Femur (tissue), 1 donor: ENCODE measurements at places on chromosomes 11 and 22.

- no peak for DNase-seq
These were observed 719.1 kb upstream of the ANO3 start for GRCh38 chr11:25612806-25613205.

DNA sequence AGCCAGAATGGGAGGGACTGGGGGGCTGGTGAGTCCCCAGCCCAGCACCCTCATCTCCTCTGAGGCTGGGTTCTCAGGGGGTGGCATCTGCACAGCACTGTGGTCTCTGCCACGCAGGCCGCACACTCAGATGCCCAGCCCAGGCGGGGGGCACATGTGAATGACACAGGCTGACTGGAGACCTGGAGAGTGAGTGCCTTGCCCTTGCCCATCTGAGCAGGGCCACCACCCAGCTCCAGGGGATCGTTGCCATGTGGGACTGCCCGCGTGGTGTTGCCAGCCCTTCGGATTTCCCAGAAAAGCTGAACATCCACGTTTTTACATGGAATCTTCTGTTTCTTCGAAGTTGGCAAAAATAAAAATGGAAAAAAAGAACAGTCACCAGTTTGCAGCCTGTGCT is 18.9 kb downstream of the PRDM11 start:
- no peak for DNase-seq

DNA sequence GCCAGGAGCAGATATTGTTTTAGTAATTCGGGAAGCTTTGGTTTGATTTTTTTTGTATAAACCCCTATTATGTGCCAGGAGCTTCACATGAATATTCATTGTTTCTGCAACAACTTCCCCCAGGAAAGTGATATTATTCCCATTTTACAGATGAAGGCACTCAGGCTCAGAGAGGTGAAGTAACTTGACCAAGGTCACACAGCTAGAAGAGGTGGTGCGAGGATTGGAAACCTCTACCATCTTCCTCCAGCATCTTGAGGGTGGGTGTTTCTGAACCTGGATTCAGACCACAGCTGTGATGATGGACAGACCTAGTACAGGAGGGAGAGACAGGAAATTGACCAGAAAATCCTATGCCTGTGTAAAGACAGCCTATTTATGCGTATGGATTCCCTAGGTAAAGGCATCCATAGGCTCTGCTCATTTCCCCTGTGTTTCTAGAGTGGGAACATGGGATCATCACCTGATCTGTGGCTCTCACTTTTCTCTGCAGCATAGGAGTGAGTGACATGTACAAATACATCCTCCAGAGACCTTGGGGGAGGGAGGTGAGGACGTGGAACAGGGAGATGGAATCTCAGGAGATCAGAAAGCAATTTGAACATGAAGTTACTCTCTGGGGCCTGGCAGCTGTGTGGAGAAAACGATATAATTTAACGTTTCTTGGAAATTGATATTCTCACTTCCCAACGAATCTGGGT is 81.4 kb downstream of the TSPAN18 start:
- DNase-seq, result no peak

DNA sequence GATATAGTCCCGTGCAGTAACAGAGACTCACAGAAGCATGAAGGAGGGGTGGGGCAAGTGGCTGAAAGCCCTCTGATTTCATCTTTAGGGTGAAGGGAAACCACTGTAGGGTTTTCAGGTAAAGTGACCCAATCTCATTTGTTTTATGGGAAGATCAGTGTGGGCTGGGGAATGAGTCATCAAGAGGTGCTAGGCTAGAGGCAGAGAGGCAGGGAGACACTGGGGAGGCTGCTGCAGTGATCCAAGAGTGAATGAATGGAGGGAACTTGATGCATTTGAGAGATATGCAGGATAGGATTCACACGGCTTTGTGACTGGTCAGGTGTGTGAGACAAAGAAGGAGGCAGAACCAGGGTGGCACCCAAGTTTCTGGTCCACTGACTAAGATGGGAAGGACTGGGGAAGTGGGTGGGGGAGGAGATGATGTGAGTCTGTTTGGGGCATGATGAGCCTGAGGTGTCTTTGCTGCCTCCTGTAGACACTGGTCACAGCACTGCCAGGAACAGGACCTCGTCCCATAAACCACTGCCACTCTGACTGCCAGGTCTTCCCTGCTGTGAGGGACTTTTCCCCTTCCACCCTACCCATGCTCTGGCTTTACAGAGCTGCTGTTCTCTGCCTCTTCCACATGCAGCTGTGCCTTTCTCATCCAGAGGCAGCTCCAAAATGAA is 239.0 kb downstream of the TENM4 start:
- DNase-seq, result no peak

DNA sequence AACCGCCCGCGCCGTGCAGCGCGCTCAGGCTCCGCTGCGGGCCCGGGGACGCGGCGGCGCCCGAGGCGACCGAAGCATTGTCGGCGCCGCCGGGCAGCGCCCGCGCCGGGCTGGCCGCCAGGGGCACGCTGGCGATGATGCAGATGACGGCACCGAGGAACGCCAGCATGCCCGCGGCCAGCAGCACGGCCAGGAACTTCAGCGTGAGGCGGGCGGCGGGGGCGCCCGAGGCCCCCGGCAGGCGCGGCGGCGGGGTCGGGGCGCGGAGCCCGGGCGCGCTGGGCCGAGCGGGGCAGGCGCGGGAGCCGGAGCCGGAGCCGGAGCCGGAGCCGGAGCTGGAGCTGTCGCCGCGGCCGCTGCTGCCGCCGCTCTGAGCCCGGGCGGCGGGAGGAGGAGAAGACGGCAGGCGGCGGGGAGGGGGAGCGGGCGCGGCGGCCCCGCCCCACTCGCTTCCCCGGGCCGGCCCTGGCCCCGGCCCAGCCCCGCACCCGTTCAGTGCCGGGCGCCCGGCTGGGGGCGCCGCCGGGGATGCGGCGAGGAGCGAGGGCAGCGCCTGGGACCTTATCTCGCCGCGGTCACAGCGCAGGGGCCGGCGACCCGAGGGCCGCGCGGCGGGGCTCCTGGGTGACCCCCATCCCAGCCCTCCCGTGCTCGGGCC is at the start of gene NPTXR:
Gene NPTXR (minus strand): TSS at position 372 of the 658 bp plus-strand sequence.
- DNase-seq, result peak; percentile 72

- no peak for DNase-seq
These were observed 7.8 kb upstream of the TMPRSS13 start for GRCh38 chr11:117936973-117937372.

- no peak for DNase-seq
These were observed 71.1 kb downstream of the TTC28 start for GRCh38 chr22:28608546-28608945.

- DNase-seq, result no peak
These were observed 45.7 kb upstream of the TP53AIP1 start for GRCh38 chr11:128988242-128988970.

DNA sequence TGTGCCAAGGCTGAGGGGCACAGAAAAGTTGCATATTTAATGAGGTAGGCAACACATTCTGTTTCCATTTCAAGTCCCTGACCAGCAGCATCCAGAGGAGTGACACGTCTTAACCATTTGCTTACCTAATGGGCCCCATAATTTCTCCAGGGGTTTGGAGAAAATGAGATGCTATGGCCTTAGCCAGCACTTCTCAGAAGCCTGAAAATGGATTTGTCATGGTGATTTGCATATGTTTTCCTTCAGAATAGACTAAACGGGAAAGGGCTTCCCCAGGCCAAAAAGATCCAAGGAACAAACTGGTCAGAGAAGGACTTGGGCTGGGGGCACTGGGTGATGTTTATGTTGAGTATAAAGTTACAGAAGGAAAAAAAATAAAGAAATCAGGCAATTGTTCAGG is 16.7 kb downstream of the CSRP3 start:
- no peak for DNase-seq

DNA sequence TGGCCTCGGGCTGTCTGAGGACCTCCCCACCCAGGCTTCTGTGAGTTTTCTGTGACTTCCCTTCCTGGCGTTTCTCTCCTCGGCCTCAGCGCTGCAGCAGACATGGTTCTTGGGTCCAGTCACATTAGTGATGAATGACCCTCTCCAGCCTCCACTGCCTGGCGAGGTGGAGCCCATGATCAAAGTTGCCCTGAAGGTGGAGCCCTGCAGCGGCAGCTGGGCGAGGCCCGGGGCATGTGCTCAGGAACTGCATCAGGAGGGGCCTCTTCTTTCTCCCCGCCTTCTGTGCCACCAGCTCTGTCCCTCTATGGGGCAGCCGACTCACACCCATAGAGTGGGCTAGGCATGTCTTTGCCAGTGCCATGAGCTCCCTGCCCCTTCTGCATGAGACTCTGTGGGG is 1079.7 kb downstream of the TBC1D22A start:
- no peak for DNase-seq

GRCh38 chr11:64809781-64810241 is 540 bp downstream of the MEN1 start:
- DNase-seq, result no peak

- peak; percentile 85 for DNase-seq
These were observed 599 bp downstream of the NPTXR start for GRCh38 chr22:38843201-38843656.

GRCh38 chr11:57143459-57143858 is 38.3 kb upstream of the LRRC55 start:
- no peak for DNase-seq

GRCh38 chr22:20434773-20435172 is 2.9 kb downstream of the SCARF2 start:
- no peak for DNase-seq

GRCh38 chr11:64632654-64633053 is 41.6 kb downstream of the SLC22A12 start:
- no peak for DNase-seq

- no peak for DNase-seq
These were observed 2.3 kb upstream of the APOA4 start for GRCh38 chr11:116825434-116825833.

DNA sequence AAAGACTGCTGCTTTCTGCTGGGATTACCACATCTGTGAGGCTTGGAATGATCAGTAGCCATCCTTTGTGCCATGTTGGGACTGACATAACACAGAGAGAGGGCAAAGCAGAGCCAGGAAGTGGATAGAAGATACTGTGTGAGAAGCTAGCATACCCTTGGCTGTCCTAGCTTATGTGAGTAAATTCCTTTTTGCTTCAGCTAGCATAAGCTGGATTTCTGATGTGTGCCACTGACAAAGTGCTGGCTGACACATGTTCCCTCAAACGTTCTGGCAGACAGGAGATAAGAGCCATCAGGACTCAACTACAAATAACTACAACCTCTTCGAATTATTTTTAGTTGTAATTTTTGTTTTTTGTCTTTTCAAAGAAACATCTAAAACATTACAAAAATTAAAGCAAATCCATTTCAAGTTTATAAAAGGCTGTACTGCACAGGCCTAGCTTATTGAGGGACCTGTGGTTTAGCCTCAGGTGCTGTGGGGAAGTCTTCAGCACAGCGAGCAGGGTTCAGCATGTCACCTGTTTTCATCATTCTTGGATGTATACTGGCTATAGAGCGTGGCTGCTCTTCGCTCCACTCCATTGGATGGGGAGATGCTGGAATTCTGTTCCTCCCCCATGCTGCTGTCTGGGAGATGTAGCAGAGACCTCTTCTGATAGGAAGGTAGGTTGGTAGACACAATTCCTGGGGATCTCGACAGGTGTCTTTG is 120.9 kb downstream of the SWAP70 start:
- no peak for DNase-seq

DNA sequence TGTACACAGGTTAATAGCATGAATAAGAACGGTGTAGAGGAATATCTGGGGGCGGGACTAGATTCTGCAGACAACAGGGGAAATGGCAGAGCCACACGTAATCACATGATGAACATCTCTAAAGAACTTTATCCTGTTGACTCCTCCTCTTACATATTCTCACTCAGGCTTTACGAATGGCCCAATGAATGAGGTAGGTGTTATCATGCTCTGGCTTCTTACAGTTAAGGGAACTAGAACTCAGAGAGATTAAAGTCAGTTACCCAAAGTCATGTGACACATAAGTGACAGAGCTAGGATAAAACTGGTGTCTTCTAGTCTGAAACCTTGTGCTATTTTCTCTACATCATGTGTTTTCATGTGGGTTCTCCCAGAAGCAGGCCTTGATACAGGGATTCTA is 49.0 kb upstream of the BMAL1 start:
- no peak for DNase-seq

DNA sequence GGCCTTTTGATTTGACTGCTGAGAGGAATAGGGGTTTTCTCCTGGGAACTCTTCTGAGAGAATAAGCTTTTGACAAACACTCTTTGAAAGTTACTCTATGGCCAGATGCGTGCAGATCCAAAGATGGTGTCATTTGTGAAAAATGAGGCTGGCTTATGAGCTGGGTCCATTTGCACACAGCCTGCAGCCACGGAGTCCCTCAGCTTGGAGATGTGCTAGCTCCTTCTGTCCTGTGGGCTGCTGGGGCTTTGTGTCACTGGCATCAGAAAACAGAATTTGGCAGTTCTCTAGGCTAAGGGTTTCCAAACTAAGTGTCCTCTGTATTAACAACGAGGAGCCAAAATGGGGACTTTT is 702.4 kb downstream of the NTM start:
- DNase-seq, result no peak

GRCh38 chr11:117282956-117283355 is 8.2 kb upstream of the BACE1-AS start:
- DNase-seq, result no peak

DNA sequence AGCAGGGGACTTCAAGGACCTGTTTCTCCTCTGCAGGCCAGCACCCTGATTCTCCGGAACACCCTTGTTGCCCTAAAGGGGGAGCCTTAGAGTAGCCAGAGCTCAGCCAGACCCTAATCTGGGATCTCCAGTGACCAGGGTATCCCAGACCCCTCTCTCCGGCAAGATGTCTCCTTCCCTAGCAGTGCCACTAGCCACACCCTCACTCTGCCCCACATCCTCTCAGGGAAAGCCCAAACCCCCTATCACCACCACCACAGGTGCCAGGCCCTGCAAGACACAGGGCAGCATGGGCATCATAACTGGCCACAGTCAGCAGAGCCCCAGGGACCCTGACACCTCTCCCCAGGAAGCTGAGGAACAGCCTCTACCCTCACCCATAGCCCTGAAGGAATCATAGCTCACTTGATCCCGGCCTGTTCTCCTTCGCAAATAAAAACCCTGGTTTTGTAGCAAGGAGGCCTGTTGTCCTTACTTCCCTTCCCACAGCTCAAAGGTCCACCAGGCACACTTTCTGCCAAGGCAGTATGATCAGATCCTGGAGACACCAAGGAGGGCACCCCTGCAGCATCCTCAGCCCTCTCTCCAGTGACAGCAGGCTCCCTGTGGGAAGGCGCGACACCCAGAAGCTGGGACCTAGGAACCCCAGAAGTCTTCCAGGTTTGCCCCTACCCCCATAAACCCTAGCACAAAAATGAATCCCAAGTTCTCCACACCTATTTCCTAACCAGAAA is 4.6 kb downstream of the CFL1 start:
- DNase-seq, result no peak

- DNase-seq, result no peak
These were observed 16.9 kb upstream of the RELT start for GRCh38 chr11:73359341-73359740.

DNA sequence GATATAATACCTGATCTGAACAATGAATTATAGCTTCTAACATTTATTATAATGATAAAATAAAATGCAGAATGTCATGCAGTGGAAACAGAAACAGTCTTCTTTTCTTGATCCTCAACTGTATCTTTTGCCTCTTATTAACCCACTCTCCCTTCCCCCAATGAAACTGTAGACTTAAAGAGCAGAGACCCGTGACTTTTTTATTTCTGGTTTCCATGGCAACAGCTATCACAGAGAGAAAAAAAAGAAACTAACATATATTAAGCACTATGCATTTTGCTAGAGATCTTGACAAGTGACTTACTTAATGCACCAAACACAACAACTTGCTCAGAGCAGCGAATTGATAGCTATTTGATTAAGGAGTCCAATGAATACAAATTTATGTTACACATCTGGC is 69.3 kb downstream of the RAB38 start:
- no peak for DNase-seq

- no peak for DNase-seq
These were observed 45.3 kb upstream of the PPARA start for GRCh38 chr22:46104881-46105493.

- DNase-seq, result peak; percentile 75
These were observed 36.3 kb upstream of the POLA2 start for GRCh38 chr11:65225279-65226102.
